SK-N-DZ (cell line): ENCODE measurements at places on chromosomes 13 and 19.

DNA sequence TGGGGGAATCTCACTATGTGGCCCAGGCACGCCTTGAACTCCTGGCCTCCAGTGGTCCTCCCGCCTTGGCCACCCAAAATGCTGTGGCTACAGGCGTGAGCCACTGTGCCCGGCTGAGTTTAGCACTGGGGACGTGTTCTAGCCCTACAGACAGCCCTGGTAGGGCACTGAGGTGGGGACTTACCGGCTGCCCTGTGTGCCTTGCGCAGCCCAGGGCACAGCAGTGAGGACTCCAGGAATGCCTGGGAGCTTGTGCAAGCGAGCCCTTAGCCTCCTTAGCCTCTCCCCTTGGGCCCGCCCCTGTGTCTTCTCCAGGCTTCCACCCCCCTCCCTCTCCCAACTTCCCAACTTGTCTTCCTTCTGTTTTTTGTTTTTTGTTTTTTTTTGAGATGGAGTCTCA is 21.0 kb downstream of the CCNE1 start:
- DNase-seq = no peak

DNA sequence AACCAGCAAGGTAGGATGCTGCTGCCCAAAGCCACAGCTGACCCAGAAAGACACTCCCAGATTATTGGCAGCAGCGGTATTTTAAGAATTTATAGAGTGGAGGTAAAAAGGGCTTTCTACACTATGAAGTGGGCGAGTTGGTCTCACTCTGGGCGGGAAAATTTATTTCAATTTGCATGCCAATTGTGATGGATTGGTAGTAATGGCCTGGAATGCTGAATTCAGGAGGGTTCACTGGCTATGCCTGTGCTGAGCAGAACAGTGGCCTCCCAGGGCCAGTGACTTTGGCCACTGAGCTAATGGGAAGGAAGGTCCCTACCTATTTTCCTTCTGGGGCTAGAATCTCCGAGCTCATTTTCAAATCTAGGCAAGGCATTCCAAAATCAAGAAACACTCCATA is 243.5 kb downstream of the TSHZ3 start:
- no peak for DNase-seq

DNA sequence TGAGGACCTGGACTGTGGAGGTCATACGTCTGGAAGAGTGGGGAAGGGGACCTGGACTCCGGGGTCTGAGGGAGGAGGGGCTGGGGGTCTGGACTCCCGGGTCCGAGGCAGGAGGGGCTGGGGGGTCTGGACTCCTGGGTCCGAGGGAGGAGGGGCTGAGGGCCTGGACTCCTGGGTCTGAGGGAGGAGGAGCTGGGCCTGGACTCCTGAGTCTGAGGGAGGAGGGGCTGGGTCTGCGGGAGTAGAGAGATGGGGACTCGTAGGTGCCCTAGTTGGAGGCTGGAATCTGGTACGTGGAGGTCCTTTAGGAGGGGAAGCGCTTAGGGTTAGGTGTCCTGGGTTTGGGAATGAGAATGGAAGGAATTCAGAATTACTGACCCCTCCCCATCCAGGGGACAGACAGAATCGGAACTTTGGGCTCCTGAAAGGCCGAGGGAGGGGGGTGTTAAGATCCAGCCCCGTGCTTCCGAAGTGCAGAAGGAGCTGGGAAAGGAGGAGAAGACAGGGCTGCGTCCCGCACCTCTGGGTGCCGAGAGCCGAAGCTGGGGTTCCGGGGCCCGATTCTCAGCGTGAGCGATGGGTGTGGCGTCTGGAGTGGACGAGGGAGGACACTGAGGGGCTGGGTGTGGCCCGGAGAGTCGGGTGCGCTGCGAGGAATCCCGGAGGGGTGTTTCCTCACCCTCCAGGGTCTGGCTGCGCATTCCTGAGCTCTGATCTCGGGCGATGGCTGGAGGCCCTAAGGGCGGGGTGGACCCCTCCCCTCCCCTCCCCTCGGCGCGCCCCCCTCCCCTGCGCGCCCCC is 608 bp downstream of the MYADM start:
- peak; percentile 42 for DNase-seq

DNA sequence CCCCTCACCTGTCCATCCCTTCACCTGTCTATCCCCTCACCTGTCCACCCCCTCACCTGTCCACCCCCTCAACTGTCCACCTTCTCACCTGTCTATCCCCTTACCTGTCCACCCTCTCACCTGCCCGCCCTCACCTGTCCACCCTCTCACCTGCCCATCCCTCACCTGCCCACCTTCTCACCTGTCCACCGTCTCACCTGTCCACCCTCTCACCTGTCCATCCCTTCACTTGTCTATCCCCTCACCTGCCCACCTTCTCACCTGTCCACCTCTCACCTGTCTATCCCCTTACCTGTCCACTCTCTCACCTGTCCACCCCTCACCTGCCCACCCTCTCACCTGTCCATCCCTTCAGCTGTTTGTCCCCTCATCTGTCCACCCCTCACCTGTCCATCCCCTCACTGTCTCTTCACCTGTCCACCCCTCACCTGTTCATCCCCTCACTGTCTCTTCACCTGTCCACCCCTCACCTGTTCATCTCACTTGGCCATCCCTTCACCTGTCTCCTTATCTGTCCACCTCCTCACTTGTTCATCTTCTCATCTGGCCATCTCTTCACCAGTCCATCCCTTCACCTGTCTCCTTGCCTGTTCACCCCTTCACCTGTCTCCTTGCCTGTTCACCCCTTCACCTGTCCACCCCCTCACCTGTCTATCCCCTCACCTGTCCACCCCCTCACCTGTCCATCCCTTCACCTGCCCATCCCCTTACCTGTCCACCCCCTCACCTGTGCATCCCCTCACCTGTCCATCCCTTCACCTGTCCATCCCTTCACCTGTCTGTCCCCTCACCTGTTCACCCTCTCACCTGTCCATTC is 12.7 kb upstream of the KANK2 start:
- DNase-seq = no peak

GRCh38 chr13:46278474-46278873 is 66.7 kb downstream of the LRRC63 start:
- peak; percentile 91 for DNase-seq

DNA sequence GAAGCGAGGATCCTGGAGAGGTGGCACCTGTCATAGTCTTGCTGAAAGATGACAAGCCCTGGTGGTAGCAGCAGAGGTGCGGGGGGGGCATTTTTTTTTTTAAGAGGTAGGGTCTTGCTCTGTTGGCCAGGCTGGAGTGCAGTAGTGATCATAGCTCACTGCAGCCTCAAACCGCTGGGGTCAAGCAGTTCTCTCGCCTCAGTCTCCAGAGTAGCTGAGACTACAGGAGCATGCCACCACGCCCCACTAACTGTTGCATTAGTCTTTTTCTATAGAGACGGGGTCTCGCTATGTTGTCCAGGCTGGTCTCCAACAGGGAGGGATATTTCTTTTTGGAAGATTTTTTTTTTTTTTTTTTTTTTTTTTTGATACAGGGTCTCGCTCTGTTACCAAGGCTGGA is 3.3 kb downstream of the BAX start:
- DNase-seq = no peak

DNA sequence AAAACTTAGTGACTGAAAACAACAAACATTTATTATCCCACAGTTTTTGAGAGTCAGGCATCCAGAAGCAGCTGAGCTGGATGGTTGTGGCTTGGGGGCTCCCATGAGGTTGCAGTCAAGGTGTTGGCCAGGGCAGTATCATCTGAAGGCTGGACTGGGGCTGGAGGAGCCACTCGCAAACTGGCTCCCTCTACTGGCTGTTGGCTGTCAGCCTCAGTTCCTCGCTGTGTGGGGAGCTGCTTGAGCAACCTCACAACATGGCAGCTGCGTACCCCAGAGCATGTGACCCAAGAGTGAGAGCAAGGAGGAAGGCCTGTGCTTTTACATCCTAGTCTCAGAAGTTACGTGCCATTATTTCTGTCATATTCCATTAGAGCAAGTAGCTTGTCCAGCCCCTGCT is 9.7 kb downstream of the YJU2 start:
- DNase-seq = no peak

GRCh38 chr13:70769817-70770216 is 661.6 kb upstream of the KLHL1 start:
- DNase-seq = no peak

DNA sequence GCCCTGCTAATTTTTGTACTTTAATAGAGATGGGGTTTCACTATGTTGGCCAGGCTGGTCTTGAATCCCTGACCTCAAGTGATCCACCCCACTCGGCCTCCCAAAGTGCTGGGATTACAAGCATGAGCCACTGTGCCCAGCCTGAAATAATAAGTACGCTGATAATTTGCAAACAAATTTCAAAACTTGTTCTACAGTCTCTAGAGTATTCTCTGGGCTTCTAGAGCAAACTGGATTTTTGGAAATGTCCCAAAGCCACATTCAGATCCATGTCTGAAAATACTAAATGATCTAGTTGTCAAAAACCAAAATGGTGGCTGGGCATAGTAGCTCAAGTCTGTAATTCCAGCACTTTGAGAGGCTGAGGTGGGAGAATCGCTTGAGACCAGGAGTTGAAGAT is 39.9 kb upstream of the PSPC1 start:
- no peak for DNase-seq

DNA sequence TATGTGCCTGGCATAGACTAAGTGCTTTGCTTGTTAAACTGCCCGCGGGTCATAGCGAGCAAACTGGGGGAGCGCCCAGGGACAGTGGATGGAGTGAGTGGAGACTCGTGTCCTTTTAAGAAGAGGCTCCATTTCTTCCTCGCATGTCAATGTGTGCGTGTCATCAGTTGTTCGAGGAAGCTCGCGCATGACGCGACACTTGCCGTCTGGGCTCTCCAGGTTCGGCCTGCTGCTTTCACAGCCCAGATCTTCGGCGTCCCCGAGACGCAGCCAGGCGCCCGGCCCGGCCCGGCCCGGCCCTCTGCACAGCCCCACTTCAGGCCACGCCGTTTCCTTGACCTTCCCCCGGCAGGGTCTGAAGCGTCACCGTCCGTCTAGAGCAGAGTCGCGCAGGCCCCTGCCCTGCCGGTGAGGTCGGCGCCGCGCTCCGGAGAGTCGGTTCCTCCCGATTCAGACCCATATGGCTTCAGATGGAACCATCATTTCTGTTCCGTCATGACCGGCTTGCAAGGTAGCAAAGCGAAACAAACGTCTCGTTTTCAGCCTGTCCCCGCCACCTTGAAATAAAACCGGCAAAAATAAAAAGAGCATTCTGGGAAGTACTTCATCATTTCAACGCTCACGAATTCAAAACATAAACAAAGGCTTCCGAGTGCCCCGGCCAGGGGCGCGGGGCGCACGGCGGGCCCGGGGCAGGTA is 599 bp upstream of the ARHGEF7 start:
- peak; percentile 29 for DNase-seq

DNA sequence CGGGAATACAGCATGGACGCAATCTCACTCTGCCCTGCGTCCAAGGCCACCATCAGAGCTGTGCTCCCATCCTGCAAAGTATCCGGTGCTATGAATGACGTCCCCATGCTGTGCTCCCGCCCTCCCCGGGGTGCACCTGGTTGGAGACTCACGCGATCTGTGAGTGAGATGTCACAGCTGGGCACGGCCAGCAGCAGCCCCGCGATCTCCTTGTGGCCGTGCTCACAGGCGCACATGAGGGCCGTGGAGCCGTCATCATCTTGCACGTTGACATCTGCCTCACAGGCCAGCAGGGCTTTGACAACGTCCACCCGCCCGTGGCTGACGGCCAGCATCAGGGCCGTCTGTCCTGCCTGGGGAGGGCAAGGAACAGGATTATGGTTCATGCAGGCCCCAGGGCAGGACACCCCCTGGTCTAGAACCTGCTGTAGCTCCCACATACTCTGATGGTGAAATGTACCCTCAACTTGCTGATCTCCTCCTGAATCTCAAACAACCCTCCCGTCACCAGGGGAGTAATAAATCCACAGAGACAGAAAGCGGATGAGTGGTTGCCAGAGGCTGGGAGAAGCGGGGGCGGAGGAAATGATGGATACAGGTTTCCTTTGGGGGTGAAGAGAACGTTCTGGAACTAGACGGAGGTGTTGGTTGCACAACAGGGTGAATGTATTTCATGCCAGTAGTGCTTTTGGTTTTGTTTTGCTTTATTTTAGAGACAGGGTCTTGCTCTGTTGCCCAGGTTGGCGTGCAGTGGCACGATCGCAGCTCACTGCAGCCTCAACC is 14.5 kb upstream of the SPC24 start:
- no peak for DNase-seq

- no peak for DNase-seq
Observed at GRCh38 chr19:24078680-24079079, 8.3 kb upstream of the ZNF254 start.

DNA sequence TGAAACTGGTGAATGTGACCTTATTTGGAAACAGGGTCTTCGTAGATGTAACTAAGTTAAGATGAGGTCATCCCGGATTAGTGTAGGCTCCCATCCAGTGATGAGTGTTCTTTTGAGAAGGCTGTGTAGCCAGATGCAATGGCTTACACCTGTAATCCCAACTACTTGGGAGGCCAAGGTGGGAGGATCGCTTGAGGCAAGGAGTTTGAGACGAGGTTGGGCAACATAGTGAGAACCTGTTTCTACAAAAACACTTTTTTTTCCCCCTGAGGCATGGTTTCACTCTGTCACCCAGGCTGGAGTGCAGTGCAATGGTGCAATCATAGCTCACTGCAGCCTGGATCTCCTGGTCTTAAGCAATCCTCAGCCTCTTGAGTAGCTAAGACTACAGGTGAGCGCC is 36.4 kb downstream of the FBN3 start:
- DNase-seq = no peak

DNA sequence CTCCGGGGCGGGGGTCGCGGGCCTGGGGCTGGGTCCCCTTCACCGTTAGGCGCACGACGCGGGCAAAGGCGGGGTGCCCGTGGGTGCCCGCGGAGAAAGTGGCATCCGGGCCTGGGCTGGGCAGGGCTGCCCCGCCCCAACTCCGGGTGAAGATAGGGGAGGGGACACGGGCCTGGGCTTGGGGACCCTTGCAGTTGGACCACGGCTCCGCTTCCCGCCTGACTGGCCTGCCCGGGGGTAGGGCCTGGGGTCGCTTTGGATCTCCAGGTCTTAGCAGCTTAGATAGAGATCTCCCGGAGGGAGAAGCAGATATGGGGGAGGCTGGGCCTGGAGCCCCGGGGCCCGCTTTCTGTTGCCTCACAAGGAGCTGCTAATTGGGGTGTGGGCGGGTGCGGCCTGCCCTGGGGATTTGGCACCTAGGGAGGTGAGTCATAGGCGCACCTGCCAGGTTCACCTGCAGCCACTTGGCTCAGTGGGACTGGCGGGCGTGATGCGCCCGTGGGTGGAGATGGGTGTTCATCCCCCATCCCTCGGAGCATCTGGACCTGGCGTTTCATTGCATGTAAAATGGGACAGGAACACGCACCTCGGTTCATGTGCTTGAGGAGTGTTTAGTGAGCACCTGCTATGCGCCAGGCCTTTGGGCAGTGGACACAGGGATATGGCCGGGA is 585 bp downstream of the MAP1S start:
- DNase-seq = no peak

- no peak for DNase-seq
Observed at GRCh38 chr13:78065141-78065540, 146.5 kb upstream of the EDNRB start.

GRCh38 chr13:25267715-25268114 is 19.6 kb downstream of the MTMR6 start:
- no peak for DNase-seq

GRCh38 chr13:98033277-98034247 is 80.1 kb downstream of the IPO5 start:
- peak; percentile 50 for DNase-seq

DNA sequence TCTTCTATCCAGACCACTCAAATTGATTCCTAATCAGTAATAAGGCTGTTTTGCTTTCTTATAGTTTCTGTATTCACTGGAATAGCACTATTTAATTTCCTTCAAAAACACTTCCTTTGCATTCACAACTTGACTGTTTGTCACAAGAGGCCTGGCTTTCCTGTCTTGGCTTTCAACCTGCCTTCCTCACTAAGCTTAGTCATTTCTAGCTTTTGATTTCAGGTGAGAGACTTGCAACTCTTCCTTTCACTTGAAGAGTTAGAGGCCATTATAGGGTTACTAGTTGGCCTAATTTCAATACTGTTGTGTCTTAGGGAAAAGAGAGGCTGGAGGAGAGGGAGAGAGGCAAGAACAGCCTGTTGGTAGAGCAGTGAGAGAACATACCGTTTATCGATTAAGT is 47.0 kb downstream of the SACS start:
- no peak for DNase-seq
